A549 treated with CpdA at 1 μM for 4 hours (cell line): ENCODE measurements at places on chromosomes 4 and X. TPM values are rescaled to one million over a fixed set of nuclear protein-coding genes. Genes with fewer than 3 reads are reported as not detected.

UGT8 gene
- 0.07 to 0.15 TPM (median 0.13 TPM) in 5 replicates for total RNA-seq

SPP1 gene
- total RNA-seq, result 161 to 207 TPM (median 181 TPM) in 5 replicates

PCDH10 gene
- total RNA-seq, result 0.09 to 0.27 TPM (median 0.15 TPM) in 5 replicates

BGN gene
- 0.06 to 0.10 TPM in 2 of 5 replicates, not detected in the others for total RNA-seq

FOXR2 gene
- not detected in 5 replicates for total RNA-seq

HPGDS gene
- total RNA-seq, result not detected in 5 replicates

PTCHD1 gene
- total RNA-seq, result not detected in 5 replicates

FAM184B gene
- total RNA-seq, result 0.02 to 0.06 TPM (median 0.03 TPM) in 4 of 5 replicates, not detected in the other

MTCP1 gene
- total RNA-seq, result 11.7 to 19.1 TPM (median 18.0 TPM) in 5 replicates

CDS1 gene
- 0.56 to 0.85 TPM (median 0.80 TPM) in 5 replicates for total RNA-seq

NFKB1 gene
- total RNA-seq, result 23.2 to 26.0 TPM (median 24.8 TPM) in 5 replicates

FABP2 gene
- total RNA-seq, result not detected in 5 replicates

RBM47 gene
- total RNA-seq, result 19.5 to 25.3 TPM (median 23.0 TPM) in 5 replicates

LGI2 gene
- total RNA-seq, result 0.09 to 0.32 TPM (median 0.20 TPM) in 5 replicates

SATL1 gene
- 0.05 TPM in 1 of 5 replicates, not detected in the others for total RNA-seq

GPC4 gene
- total RNA-seq, result 0.02 to 0.03 TPM (median 0.02 TPM) in 3 of 5 replicates, not detected in the others

USP17L5 gene
- total RNA-seq, result not detected in 5 replicates

NEUROG2 gene
- total RNA-seq, result not detected in 5 replicates

PKD2 gene
- total RNA-seq, result 16.9 to 28.6 TPM (median 22.7 TPM) in 5 replicates

GAGE2A gene
- total RNA-seq, result not detected in 5 replicates

TMEM255A gene
- 0.06 to 0.15 TPM (median 0.10 TPM) in 5 replicates for total RNA-seq

GAGE12C gene
- not detected in 5 replicates for total RNA-seq

CT83 gene
- not detected in 5 replicates for total RNA-seq

GTPBP6 gene
- total RNA-seq, result 36.6 to 56.6 TPM (median 53.4 TPM) in 5 replicates

PABPC4L gene
- total RNA-seq, result 0.03 to 0.14 TPM (median 0.10 TPM) in 5 replicates

PAQR3 gene
- 8.8 to 11.1 TPM (median 9.8 TPM) in 5 replicates for total RNA-seq

ACTRT1 gene
- total RNA-seq, result not detected in 5 replicates

RAB9B gene
- total RNA-seq, result 0.05 TPM in 3 of 5 replicates, not detected in the others

NPY1R gene
- 0.08 to 0.21 TPM in 2 of 5 replicates, not detected in the others for total RNA-seq

GPRASP1 gene
- total RNA-seq, result 0.29 to 0.47 TPM (median 0.37 TPM) in 5 replicates

CYBB gene
- total RNA-seq, result 0.03 to 0.09 TPM (median 0.05 TPM) in 3 of 5 replicates, not detected in the others

IL21 gene
- not detected in 5 replicates for total RNA-seq

PCSK1N gene
- 18.4 to 50.4 TPM (median 44.8 TPM) in 5 replicates for total RNA-seq

MGAT4D gene
- total RNA-seq, result not detected in 5 replicates

MAGEA9B gene
- not detected in 5 replicates for total RNA-seq

WWC2 gene
- 11.8 to 17.7 TPM (median 16.6 TPM) in 5 replicates for total RNA-seq

ASMT gene
- total RNA-seq, result 0.16 to 0.74 TPM (median 0.18 TPM) in 3 of 5 replicates, not detected in the others

BMX gene
- total RNA-seq, result not detected in 5 replicates

ZNF732 gene
- not detected in 5 replicates for total RNA-seq

RBM46 gene
- not detected in 5 replicates for total RNA-seq

MAGEC3 gene
- not detected in 5 replicates for total RNA-seq

TMPRSS11D gene
- total RNA-seq, result not detected in 5 replicates
